ENCODE measurements at places on chromosomes 2 and 18. TPM values are rescaled to one million over a fixed set of nuclear protein-coding genes. Genes with fewer than 3 reads are reported as not detected.

GRCh38 chr2:152646775-152647174, 70.5 kb downstream of the PRPF40A start:
- DNase-seq: no peak

DNA sequence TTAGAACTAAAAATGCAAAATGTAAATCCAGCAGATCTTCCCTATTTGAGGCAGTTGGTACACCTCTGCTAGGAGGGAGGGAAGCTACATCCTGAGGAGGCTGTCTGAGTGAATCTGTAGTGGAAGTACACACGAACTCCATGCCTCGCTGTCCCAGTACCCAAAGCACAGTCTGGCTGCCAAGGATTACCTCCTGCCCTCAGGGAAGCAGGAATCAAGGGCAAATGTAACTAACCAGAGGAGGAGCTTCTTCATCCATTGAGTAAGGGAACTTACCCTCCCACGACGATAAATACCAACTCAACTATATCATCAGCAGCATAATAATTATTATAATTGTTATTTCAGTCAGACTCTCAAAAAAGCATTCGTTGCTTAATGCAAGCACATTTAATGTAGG, 2.1 kb downstream of the DHRS9 start:
- DNase-seq: no peak

DNA sequence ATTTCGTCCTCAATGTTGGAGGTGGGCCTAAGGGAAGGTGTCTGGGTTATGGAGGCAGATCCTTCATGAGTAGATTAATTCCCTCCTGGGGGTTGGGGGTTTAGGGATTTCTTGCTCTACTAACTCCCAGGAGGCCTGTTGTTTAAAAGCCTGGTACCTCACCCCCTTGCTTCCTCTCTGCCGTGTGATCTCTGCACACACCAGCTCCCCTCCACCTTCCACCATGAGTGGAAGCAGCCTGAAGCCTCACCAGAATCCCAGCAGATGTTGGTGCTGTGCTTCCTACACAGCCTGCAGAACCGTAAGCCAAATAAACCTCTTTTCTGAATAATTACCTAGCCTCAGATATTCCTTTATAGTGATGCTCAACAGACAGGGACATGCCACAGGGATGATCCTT, 141.5 kb downstream of the ZNF516 start:
- no peak for DNase-seq

- no peak for DNase-seq
These were observed 766.9 kb upstream of the ZEB2 start for GRCh38 chr2:145286716-145287275.

DNA sequence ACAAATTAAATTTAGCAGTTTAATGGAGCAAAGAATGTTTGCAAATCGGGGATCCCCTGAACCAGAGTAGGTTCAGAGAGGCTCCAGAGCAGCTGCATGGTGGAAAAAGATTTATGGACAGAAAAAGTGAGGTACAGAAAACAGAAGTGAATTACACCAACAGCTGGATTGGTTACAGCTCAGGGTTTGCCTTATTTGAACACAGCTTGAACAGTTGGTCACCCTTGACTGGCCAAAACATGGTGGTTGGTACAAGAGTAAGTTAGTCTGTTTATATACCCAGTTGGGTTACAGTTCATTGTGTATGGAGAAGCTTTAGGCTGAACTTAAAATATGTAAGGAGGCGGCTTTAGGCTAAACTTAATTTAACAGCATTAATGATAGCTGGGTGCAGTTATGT, 5.4 kb upstream of the CDCA7 start:
- DNase-seq: no peak

DNA sequence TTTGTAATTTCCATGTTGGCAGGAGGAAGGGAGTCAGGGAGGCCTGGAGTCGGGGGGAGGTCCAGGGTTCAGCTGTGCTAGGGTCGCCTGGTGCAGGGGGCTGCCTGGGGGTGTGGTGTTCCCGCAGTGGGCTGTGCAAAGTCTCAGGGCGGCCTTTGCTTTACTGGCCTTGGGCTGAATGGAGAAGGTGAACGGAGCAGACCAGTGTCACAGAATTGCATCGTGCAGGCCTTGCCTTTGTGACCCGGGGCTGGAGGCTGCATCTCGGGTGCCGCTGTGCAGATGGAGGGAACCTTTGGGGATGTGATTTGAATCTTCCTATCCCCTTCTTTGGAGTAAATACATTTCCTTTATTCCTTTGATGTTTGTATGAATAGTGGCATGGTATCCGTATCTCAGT, 8.8 kb downstream of the SNTG2 start:
- DNase-seq: no peak

DNA sequence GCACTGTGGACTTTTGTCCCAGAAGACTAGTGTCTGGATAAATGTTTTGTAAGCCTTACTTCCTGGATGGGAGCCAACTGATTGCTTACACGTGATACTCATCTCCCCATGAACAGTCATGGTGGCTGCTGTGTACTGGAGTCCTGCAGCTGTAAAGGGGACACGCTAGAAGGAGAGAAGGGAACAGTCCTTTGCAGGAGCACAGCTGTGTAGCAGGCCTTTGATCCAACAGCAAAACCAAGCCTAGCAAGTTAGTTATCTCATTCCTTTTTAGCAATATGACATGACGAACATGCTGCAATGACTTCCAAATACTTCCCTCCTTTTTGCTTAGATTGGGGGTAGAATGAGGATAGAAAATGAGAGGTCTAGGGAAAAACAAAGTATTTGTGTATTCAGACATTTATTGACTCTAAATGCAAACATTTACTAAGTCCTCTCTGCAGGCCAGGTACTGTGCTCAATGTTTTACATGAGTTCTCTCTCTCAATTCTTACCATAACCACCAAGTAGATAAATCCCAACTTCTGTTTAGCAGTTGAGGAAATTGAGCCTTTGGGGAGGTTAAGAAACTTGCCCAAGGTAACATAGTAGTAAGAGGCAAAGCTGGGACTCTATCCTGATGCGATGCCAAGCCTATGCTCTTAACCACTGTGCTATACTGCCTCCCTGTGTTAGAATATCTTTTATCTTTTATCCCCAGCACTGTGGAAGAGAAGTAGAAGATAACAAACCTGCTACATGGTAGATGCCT, 55.4 kb upstream of the CD28 start:
- DNase-seq: peak; percentile 69

GRCh38 chr2:64839844-64840243, 149.4 kb upstream of the SLC1A4 start:
- peak; percentile 21 for DNase-seq

GRCh38 chr2:175431101-175431946, 249.8 kb upstream of the ATP5MC3 start:
- DNase-seq: no peak

GRCh38 chr2:53640466-53640865, 127.1 kb upstream of the CHAC2 start:
- no peak for DNase-seq

DNA sequence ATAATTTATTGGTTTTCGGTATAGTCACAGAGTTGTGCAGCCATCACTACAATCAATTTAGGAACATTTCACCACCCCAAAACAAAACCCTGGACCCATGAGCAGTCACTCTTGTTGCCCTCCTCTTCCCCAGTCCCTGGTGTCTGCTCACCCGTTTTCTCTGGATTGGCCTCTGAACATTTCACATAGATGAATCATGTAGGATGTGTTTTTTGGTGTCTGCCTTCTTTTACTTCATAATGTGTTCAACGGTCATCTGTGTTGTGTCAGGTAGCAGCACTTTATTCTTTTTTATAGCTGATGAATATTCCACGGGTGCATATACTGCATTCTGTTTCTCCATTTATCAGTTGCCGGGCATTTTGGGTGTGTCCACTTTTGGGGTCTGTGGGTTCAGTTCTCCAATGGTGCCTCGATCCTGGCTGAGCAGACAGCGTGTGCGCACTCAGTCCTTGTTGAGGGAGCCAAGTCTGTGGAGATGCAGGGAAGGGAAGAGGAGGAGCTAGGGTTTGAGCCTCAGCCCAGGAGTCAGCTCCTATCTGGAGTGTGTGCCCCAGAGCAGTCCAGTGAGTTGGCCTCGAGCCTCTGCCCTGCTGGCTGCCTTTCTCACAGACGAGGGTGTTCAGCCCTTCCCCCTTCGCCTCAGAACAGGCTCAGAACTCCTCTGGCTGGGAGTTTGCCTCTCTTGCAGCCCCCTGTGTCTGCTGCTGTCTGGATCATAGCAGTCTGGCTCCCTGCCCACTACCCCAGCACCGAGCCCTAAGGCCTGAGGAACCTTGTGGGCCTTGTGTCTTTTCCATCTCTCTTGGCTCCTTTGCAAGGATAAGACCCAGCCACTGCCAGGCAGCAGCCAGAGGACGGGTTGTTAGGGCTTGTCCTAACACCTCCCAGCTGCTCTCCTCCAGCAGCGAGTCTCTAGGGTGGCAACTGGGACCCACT, 18.0 kb downstream of the C2orf74 start:
- DNase-seq: no peak

DNA sequence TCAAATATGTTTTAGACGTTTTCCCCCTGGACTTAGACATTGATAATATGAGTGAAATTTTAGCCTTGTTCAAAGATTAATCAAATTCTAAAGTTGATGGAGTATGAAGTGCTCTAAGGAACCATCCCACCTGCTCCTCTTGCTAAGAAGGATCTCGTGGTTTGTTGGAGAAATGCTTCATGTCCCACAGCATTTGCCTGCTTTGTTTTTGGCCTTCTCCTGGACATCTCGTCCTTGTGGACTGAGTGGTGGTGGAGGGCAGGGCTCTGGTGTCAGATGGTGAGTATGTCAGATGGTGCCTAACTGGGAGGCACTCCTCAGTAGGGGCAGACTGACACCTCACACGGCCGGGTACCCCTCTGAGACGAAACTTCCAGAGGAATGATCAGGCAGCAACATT, 39.7 kb upstream of the KCNE4 start:
- DNase-seq: no peak

- no peak for DNase-seq
These were observed 46.0 kb downstream of the MRPS5 start for GRCh38 chr2:95075440-95076132.

GRCh38 chr2:190440113-190440512, 32.0 kb downstream of the MFSD6 start:
- DNase-seq: no peak

- no peak for DNase-seq
These were observed 921.4 kb downstream of the TRIB2 start for GRCh38 chr2:13638181-13638580.

RRM2 gene
- 12.9 TPM for total RNA-seq

POTEE gene
- total RNA-seq: not detected

NCKAP5 gene
- 10.9 TPM for total RNA-seq

RAX gene
- total RNA-seq: not detected

BOK gene
- 21.6 TPM for total RNA-seq

FSHR gene
- not detected for total RNA-seq

FTCDNL1 gene
- 2.7 TPM for total RNA-seq

GNLY gene
- 5.2 TPM for total RNA-seq

LYPD1 gene
- total RNA-seq: 0.27 TPM

All from transverse colon (tissue), 4 donors.